ENCODE measurements at places on chromosomes 5 and 9.

- DNase-seq, result no peak
Observed at GRCh38 chr9:127283917-127284497, 19.4 kb downstream of the GARNL3 start.

- no peak for DNase-seq
Observed at GRCh38 chr9:4750023-4750673, 9.1 kb upstream of the AK3 start.

GRCh38 chr5:135596788-135597187 is 18.0 kb upstream of the CXCL14 start:
- DNase-seq, result no peak

- DNase-seq, result no peak
Observed at GRCh38 chr9:2923766-2924379, 80.0 kb upstream of the PUM3 start.

DNA sequence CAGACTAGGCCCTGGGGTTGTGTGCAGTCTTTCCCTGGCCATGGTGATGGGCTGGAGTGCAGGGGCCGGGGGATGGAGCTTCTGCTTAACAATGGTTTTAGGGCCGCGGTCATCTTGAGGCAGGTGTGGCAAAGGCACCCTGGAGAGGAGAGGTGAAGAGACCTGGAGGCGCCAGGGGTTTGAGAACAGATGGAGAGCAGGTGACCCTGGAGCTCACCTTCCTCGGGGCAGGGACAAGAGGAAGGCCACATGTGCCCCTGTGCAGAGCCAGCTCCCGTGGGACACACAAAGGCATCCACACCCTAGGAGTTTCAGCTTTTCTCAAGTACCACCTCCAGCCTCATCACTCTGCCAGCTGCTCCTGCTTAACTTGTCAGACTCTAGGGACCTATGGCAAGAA is 46.4 kb upstream of the SH3GL2 start:
- DNase-seq, result no peak

DNA sequence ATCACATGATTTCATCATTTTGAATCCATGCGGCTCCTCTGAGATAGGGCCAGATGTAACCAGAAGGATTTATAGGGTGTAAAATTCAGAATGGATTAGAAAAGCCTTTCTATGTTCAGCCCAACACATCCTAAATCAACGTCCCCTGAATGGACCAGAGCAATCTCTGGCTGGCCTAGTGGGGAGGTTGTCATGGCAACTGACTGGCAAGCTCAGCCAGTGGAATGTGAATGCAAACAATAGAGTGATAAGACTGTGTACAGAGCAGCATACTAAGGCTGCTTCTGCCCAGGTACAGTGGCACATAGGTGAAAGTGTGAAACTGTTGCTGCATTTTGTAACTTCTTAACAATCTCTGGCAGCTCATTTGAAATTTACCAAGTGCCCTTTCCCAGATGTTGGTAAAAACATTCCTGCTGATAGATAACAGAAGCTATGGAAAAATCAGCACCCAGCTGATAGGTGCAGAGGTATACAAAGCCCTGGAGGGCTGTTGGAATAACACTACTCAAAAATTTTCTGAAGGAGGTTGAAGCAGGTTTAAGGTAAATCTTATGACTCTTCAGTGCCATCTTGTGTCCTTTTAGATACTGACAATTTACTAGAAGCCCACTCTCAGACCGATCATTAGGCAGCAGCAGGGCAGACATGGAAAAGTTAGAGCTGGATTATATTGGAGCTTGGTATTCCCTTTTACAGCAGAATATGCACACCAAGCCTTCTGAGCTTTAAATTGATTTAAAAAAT is 267.2 kb downstream of the RAB3C start:
- DNase-seq, result no peak

DNA sequence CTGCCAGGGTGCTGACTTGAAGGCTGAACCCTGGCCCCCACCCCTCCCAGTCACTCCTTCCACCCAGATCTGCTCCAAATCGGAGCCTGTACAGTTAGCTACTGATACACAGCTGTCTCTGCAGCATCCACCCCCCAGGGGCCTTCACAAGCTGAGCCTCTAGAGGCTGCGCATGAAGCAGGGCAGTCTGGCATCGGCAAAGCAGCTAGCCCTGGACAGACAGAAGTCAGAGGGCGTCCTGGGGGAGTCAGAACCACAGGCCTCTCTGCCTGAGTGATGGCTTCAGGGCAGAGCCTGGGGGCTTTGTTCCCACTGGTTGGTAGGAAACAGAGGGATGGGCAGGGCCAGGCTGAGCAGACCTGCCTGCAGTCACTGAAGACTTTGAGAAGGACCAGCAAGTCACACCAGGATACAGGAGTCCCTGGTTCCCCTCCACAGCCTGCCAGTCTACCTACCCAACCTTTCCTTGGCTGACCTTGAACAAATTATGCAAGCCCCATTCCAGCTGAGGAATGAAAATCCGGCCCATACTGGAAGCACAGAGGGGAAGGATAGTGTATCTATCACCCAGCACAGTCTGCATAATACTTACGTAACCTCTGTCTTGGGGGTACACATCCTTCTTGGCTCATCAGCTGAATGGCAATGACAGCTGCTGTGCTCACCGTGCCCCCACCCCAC is 8.8 kb downstream of the VDAC1 start:
- DNase-seq, result no peak

GRCh38 chr5:143521846-143522400 is 118.4 kb upstream of the NR3C1 start:
- no peak for DNase-seq

- DNase-seq, result no peak
Observed at GRCh38 chr5:163193886-163194285, 243.5 kb upstream of the CCNG1 start.

- DNase-seq, result no peak
Observed at GRCh38 chr5:10789021-10789420, 28.0 kb upstream of the DAP start.

DNA sequence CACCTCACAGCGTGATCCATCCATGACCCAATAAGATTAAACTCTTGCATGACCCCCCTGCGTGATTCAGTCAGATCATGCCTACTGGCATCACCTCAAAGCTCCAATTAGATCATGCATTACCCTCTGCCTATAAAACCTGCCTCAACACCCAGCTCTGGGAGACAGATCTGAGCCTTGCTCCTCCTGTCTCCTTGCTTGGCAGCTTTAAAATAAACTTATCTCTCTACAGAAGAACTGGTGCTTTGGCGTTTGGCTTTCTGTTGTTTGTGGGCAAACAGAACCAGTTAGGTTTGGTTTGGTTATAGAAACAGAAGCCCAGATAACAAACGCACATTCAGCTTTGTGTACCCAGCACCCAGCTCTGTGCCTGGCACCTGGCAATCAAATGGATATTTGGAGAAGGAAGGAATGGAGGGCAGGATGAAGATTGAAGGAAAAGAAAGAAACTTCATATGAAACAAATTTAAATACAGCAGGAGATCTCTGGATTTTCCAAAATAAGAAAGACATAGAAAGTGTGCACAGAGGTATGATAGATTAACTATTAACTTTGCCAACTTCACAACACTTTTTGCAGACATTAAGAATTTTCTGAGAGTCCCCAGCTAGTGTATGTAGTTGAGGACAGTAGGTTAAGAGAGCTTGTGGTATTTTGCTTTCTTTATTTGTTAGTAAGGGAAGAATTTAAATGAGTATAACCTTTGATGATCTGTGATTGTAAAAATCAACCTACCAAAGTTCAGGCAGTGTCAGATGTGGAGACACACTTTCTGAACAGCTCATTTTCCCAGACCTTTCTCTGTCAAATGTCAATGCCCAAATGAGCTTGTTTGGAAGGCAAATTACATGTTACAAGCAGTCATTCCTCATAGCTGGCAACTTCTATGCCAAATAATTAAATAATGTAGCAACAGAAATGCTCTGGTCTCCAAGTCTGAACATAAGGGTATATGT is 102.1 kb upstream of the ASTN2 start:
- no peak for DNase-seq

GRCh38 chr5:43432486-43433375 is 20.5 kb upstream of the CCL28 start:
- no peak for DNase-seq

- DNase-seq, result no peak
Observed at GRCh38 chr5:69209602-69210001, 20.2 kb downstream of the CENPH start.

DNA sequence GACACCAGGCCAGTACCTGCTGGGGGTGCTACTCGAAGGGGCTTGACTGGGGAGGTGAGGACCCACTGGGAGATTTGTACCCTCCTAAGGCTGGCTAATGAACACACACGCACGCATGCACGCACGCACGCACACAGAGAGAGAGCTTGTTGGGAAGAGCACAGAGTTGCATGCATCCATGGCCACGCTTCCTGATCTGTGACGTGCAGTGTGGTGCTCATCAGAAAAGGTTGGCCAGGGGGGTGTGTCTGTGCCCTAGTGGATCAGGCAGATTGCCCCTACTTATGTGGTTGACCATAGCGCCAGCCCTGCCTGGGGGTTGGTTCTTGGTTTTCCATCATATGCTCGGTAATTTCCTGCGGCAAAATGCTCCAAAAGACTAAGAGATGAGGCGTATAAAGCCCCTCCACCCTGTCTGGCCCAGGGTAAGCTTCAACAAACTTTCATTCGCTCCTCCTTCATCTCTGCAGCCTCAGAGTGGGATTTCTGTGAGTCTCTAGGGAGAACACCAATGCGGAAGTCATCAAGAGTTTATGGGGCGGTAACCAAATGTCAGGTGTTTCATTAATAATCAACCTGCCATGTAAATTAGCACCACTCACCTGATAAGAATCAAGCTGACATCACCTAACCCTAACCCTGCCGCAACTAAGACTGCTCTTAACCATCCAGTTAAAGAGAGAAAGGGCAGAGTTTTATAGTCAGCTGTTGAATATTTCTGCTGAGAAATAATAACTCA is 8.0 kb upstream of the GFI1B start:
- DNase-seq, result peak; percentile 26

DNA sequence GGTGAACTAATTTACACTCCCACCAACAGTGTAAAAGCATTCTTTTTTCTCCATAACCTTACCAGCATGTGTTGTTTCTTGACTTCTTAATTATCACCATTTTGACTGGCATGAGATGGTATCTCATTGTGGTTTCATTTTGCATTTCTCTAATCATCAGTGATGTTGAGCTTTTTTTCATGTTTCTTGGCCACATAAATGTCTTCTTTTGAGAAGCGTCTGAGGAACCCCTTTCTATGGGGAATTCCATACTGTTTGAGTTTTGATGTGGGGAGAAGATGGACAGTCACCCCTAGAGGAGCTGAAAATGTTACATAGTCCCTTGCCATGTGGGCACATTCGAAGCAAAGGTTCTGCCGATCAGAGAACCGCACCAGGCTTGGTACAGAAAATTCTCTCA is 207.0 kb upstream of the SLC30A5 start:
- DNase-seq, result no peak

DNA sequence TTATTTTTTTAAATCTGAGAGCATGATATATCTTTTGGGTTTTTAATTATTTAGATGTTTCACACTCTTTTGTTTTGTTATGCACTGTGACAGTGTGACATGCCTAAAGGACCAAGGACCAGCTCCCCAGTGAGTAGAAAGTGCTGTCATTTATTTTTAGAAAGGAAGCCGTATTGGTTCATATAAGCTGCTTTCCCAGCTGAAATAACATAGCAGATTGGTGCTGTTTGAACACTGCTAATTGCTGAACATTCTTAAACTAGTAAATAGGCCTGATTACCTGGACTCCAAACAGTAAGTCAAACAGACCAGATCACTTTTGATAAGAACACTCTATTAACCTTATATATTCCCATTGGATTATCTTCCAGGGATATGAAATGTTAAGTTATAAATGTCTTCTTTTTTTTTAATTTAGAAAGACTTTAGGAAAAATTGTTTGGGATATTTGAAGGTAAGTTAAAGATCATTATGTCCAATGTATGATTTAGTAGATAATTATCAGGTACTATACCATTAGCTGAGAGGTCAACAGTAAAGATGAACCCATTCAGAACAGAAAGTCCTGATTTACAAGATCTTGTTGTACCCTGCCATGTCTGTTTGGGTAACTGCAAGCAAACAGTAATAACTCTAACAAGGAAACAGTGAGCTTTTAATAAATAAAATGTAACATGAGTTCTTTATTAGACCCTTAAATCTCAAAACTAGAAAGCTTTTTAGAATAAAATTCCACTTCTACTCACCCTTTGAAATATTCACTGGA is 27.8 kb upstream of the ELL2 start:
- DNase-seq, result no peak

GRCh38 chr5:117357886-117358285 is 783.3 kb upstream of the SEMA6A start:
- DNase-seq, result no peak

DNA sequence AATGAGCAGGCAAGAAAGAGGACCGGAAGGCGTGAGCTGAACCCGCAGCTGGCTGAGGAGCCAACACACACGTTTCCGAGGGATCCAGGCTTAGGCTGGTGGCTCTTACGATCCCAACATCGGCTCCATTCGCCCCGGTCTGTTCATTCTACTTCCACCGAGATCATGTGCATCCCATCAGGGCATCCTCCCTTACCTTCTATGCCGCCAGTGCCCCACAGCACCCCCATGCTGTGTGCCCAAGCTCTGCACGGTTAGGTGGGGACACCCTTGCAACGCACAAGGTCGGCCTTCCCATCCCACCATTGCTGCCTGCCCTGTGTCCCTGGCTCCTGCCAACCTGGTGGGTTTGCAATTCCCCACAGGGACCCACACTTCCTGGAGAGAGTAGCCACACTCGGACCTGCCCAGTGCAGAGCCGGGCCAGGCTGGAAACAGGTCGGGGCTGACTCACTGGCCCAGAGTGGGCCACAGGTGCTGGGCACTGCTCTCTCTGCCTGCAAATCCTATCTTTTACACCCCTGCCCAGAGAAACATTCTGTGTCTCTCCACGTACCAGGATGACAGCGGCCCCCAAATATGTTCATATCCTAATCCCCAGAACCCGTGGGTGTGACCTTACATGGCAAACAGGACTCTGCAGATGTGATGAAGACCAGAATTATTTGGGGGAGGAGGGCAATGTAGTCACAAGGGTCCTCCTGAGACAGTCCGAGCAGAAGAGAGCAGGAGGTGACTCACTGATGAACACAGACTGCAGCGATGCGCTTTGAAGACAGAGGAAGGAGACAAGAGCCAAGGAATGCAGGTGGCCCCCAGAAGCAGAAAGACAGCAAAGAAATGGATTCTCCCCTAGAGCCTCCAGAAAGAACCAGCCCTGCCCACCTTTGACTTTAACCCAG is 182.2 kb downstream of the AUH start:
- DNase-seq, result no peak

DNA sequence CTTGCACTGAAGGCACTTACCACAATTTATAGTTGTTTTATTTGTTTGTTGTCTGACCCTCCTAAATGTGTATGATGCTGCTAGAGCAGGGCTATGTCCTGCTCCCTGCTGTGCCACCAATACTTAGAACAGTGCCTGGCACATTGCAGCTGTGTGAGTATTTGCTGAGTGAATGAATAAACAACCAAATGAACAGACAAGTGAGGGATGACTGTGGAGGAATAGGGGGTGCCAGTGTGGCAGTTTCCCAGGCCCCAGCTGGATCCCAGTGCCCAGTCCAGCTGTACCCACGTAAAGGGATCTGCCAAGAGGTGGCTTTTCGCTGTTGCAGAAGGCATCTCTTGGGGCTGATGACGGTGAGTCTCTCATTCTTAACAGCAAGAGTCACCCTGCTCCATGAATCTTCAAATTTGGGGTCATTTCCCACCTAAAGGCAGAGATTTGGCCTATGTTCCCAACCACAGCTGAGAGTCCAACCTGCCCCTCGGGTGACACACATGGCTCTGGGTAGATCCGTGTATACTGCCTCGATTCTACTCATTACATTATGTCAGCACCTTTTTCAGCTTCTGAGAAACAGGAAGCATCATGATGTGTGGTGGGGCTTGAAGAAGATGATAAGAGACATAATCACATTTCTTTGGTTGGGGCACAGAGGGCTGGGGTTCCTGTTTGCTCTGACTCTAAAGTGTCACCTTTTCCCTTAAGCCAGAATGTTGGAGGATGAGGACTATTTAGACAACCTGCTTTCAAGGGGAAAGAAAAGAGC is 14.3 kb downstream of the IL5 start:
- no peak for DNase-seq
